ENCODE measurements at places on chromosomes 5 and 9. TPM values are rescaled to one million over a fixed set of nuclear protein-coding genes. Genes with fewer than 3 reads are reported as not detected.

GRCh38 chr9:87596862-87597261 is 99.2 kb downstream of the DAPK1 start:
- DNase-seq, result no peak

- no peak for DNase-seq
These were observed 47.6 kb downstream of the GABRA1 start for GRCh38 chr5:161895514-161895913.

DNA sequence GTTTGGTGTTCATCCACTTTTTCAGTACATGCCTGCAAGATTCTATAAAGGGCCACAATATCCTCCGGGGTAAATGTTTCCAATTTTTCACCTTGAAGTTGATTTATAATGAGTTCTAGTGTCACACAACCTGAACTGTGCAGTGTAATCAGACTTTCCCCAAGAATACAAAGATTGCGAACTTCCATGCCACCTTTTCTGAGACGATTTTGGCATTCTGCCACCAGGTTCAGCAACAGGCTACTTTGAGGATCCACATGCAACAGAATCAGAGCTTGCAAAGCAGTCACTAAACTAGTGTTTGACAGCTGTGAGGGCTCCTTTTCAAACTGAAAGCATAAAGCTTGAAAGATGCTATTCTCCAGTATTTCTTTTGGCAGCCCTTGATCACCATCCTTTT is 1.6 kb downstream of the FASTKD3 start:
- DNase-seq, result no peak

DNA sequence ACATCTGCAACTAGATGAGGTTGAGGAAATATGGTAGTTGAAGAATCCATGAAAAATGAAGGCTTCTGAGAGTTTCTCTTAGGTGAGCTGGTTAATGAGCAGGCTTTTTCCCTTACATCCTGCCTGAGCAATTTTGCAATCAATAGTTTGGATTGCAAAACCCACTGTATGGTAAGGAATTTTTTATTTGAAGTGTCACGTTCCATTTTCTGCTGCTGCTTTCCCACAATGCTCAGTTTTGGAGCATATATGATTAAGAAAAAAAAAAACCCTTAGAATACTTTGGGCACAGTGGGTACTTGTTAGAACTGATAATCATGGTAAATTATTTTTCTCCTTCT is 144.2 kb downstream of the PCSK1 start:
- DNase-seq, result no peak

GRCh38 chr5:58875599-58875998 is 292.7 kb downstream of the RAB3C start:
- DNase-seq, result no peak

GRCh38 chr9:98318834-98319478 is 63.5 kb upstream of the TBC1D2 start:
- no peak for DNase-seq

DNA sequence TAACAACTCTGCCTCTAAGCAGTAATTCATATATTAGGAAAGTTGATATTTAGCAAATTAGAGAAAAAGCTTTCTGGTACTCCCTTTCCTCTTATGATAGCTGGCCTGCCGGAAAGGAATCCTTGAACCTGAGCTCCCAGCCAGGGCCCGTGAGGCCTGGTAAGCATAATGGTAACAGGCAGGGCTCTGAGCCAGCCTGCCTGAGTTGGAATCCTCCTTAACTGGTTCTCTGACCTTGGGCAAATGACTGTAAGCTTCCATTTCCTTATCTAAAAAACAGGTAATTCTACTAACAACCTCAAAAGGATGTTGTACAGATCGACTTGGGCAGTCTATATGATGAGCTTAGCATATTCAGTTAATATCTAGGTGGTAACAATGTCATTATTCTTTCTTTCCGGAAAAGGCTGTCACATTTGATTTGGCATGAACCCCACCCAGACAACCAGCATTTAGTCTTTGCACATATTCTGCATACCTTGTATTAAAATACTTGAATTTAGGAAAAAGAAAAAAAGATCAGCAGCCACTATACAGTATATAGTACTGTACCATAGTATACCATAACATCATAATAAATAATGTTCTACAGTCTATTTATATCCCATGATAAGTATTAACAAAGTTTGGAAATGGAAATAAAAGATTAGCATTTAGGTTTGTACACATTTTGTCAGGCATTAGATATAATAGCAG is 55.7 kb upstream of the MAP3K1 start:
- DNase-seq, result no peak

The IRGM gene
- polyA plus RNA-seq, result 1.9 TPM

DNA sequence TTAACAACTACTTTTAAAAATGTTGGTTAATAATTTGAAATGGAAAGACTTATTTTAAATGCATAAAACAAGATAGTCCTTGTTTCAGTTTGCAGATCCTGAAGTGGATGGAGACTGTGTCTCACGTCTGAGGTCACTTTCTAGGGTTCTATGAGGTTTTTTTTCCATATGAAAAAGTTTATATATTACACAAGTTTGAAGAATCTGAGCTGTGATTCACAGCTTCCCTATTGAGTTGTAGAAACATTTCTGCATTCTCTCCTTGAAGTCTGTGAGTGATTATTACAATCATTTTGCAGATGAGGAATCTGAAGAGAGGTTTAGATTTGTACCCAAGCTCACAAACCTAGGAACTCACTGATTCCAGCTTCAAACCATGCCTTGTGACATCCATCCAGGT is 442.5 kb upstream of the KLF4 start:
- DNase-seq, result no peak

- no peak for DNase-seq
These were observed 26.2 kb downstream of the EXD3 start for GRCh38 chr9:137396634-137397367.

GRCh38 chr5:64971513-64971912 is 202.8 kb downstream of the CWC27 start:
- DNase-seq, result no peak

The BTNL3 gene
- not detected for polyA plus RNA-seq

- no peak for DNase-seq
These were observed 191.9 kb upstream of the SEMA6A start for GRCh38 chr5:116766470-116766947.

The GPR21 gene
- polyA plus RNA-seq, result not detected

GRCh38 chr9:100803956-100804355 is 224.6 kb upstream of the PLPPR1 start:
- DNase-seq, result no peak

DNA sequence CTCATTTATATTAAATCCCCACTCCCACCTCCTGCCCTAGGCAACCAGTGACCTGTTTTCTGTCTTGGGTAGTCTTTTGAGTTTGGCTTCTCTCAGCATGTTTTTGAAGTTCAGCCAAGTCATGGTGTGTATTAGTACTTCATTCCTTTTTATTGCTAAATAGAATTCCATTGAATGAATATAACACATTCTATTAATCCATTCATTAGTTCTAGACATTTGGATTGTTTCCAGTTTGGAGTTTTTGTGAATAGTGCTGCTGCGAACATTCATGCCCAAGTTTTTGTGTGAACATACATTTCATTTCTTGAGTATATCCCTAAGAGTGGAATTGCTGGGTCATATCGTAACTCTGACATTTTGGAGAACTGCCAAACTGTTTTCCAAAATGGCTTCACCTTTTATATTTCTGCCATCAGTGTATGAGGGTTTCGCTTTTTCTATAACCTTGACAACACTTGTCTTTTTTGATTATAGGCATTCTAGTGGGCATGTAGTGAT is 2.7 kb downstream of the ZNF346 start:
- no peak for DNase-seq

The FAM169A gene
- 7.7 TPM for polyA plus RNA-seq

GRCh38 chr9:104247899-104248460 is 153.9 kb downstream of the SMC2 start:
- DNase-seq, result no peak

The FAXDC2 gene
- 0.34 TPM for polyA plus RNA-seq

- DNase-seq, result no peak
These were observed 8.1 kb upstream of the NUP214 start for GRCh38 chr9:131117121-131117761.

DNA sequence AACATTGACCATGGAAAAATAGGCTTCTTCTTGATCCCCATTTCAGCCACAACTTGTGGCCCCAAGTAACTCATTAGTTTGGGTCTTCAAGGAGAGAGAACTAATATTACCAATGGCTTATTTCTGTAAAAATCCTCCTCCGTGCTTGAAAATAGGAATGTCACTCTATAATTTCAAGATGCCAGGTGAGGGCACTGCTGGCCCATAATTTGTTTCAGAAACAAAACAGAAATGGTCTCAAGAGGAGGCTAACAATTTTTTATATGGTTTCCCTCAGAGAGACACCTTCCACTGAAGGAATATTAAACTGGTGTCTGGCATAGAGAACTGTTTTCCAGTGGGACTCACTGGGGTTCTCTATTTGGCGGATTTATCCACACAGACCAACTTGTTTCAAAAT is 437.0 kb upstream of the TRPC7 start:
- DNase-seq, result no peak

DNA sequence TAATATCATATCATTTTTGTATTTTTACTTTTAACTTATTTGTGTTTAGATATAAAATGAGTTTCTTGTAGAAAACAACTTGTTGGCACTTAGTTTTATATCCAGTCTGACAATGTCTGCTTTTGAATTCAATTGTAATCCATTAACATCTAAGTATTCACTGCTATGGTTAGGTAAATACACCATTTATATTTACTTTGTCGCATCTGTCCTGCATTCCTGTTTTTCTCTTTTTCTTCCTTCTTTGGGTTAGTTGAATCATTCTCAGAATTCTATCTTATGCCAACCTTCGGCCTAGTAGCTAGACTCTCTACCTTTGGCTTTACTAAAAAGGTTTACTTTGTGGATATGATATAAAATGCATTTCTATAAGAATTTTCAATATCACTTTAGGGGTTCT is 107.6 kb downstream of the PLCXD3 start:
- DNase-seq, result no peak

DNA sequence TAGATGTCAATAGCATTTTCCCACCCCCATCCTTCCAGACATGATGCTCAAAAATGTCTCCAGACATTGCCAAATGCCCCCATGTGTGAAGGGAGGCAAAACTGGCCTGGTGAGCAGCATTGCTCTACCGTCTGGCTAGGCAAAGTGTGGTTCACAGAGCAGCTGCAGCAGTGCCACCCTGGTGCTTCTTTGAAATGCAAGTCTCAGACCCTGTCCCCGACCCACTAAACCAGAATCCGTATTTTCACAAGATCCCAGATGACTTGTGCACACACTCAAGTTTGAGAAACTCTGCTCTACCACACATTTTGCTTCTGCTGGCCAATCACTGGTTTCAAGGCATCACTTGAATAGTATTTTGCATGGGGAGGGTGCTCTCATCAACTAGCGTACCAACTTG is 226.6 kb upstream of the KLF9 start:
- no peak for DNase-seq

DNA sequence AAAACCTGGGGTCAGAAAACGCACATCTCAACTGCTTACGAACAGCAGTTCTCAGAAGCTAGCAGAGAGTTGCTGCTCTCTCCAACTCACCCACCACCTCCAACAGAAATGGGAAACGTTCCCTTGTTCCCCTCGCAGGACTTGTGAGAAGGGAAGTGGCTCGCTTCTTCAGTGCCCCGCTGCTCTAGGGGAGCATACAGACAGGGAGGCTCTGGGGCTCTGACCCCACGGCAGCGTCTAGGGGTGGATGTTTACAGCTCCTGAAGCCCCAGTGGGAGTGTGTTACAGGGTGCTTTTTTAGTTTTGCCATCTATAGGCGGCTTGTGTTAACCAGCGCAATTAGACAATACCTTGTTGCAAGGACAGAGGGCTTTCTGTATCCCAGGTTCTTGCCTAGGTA is 267.7 kb upstream of the ACTBL2 start:
- no peak for DNase-seq

DNA sequence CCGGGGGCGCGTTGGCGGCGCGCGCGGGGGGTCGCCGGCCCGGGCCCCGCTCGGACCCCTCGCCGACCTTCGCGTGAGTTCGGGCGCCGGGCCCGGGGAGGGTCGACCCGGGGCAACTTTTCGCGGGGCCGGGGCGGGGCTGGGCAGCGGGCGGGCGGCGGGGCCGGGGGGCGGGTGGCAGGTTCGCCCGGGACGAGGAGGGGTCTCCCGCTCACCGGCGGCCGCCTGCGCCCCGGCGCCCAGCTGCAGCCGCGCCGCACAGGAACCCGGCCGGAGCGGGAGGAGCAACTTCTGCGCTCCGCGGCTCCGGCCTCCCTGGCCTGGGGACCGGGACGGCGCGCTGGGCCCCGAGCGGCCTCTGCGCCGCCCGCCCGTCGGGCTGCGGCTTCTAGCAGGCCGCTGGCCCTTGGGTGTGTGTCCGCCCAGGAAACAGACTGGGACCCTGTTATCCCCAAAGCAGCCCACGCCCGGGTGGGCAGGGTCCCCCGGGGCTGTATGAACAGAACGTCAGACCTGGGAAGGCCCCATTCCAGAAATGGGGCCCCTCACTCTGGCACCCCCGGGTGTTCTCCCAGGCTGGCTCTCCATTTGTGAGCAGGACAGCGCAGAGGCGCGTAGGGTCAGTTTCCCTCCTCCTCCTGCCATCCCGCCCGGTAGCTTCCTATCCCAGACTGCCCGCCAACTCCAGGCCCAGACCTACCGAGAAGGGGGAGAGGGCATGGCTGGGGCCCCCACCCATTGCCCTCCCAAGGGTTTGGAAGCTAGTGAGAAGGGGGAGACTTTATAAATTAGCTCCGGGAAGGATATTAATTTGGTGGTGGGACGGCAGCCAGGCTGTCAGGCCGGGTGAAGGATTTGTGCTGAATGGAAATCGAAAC is 708 bp downstream of the RXRA start:
- no peak for DNase-seq

GRCh38 chr9:91720751-91721705 is 229.0 kb downstream of the ROR2 start:
- no peak for DNase-seq

- DNase-seq, result no peak
These were observed 203.4 kb downstream of the MCTP1 start for GRCh38 chr5:95081500-95081960.

DNA sequence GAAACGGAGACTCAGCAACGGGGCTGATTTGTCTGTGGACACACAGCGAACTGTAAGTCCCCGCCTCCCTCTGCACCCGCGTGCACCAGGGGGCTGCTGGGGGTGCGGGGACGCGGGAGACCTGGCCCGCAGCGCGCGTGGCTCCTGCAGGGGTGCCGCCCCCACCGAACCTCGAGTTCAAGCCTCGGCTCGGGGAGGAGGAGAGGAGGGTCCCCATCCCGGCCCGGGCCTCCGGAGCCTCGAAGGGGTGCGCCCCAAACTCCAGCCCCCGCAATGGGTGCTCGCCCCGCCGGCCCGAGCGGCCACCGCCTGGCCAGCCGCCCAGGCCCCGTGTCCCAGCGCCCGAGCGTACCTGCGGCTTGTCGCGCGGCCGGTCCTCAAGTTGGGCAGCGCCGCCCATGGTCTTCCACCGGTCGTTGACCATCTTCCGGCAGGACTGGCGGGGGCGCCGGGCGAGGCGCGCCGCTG is 829 bp downstream of the FIBCD1 start:
- DNase-seq, result no peak

- DNase-seq, result no peak
These were observed 72.3 kb downstream of the NIPSNAP3B start for GRCh38 chr9:104836235-104836634.

The ANKRD31 gene
- polyA plus RNA-seq, result 0.55 TPM

The REEP5 gene
- polyA plus RNA-seq, result 35.5 TPM

The PDE6A gene
- polyA plus RNA-seq, result not detected

- DNase-seq, result no peak
These were observed 8.8 kb upstream of the ADRB2 start for GRCh38 chr5:148817606-148818005.

Data from naive thymus-derived CD8-positive, alpha-beta T cell (primary cell).